ENCODE measurements at places on chromosomes 12 and 14.

DNA sequence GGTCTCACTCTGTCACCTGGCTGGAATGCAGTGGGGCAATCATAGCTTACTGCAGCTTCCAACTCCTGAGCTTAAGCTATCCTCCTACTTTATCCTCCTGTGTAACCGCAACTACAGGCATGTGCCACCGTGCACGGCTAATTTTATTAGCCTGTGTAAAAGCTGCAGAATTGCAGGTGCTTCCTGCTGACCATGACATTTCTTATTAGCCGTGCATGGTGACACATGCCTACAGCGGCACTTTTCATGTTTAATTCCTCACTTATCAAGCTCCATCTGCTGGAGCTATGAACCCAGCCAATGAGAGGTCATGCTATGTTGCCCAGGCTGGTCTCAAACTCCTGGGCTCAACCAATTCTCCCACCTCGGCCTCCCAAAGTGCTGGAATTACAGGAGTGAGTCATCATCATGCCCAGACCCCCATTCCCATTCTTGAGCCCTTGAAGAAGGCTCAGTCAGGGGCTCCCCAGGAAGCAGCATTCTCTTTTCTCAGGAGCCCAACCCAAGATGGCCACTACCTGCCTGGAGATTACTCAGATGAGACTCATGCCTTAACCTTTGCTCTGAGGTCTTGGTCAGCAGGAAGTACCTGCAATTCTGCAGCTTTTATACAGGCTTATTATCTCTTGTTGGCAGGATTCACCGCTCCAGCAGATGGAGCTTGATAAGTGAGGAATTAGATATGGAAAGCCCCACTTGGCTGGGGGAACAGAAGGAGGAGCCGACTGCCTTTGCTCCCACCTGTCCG lies 503.2 kb downstream of the MED13L start:
- no peak for DNase-seq

GRCh38 chr14:36747411-36748184 lies 85.9 kb downstream of the PAX9 start:
- DNase-seq: no peak

DNA sequence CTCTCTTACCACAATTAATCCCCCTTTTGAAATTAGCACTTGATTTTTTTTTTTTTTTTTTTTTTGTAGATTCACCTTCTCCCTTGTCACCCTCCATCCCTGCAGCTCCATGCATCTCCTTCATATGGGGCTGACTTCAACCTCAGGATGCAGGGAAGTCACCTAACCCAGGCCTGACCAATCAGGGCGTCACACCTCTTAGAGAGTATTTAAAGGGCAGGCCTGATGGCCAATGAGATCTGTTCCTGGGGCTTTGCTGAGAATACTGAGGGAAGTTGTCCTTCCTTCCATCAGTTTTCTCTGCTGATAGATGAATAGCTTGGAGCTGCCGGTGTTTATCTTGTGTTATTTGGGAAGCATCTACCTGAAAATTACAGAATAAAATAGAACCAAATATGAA lies 1104.7 kb upstream of the TMEM132C start:
- no peak for DNase-seq

DNA sequence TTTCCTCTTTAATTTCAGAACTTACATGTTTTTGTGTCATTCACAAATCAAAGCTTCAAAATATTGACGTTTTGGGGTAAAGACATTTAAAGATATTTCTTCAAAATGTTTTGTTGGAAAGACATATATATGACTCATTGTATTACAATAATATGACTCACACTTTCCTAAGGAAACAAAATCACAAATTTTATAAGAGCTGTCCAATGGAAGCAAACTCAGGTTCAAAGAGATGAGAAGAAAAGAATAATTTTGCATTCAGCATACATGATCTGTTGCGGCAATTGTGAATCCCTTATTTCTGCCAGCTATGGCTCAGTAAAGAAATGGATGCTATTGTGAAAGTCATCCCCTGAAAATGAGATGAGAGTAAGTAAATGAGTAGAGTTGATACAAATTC lies 82.7 kb downstream of the GRIP1 start:
- no peak for DNase-seq

- DNase-seq: no peak
These were observed 32.6 kb downstream of the USP15 start for GRCh38 chr12:62292761-62293344.

- DNase-seq: no peak
These were observed 24.8 kb downstream of the NUAK1 start for GRCh38 chr12:106113824-106114446.
